ENCODE measurements at places on chromosomes 5 and 9.

GRCh38 chr5:7794311-7794710 lies 56.6 kb downstream of the CFAP90 start:
- no peak for DNase-seq

- no peak for DNase-seq
Observed at GRCh38 chr5:145768863-145769262, 66.3 kb downstream of the PRELID2 start.

DNA sequence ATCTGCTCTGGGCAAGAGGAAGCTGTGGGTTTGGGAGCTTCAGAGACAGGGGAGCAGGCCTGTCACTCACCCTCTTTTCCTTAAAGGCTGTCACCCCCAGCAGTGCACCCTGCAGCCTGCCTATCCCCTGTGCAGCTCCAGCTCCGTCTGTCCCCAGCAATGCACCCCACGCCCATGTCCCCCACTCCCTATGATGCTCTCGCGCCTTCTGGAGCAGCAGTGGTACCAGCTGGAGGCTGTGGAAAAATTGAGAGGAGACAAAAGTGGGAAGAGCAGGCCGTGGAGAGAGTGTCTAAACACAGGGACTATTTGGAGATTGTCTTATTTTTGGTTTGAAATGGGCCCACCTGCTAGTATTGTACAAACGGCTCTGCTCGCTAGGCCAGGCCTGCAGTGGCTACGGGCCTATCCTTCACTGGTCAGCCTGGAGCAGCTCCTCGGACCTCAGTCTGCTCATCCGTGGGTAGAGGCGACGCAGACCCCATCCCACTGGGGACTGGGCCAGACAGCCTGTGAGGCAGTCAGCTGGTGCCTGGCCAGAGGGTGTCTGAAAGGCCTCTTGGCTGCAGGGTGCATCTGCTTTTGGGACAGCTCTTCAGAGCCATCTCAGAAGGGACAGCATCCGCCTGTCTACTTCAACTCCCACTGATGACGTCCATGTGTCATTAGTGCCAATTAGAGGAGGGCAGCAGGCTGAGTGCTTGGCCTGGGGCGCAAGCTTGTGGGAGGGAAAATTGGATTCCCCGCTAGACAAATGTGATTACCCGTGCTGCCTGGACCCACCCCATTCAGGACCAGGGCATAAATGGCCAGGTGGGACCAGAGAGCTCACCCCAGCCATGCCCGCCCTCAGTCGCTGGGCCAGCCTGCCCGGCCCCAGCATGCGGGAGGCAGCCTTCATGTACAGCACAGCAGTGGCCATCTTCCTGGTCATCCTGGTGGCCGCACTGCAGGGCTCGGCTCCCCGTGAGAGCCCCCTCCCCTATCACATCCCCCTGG lies at the start of gene DBH:
DBH (plus strand) TSS at position 831 of the 999 bp plus-strand sequence; CDS start at position 840, 9 bp downstream.
- no peak for DNase-seq

- no peak for DNase-seq
Observed at GRCh38 chr9:114237781-114238180, 82.4 kb downstream of the COL27A1 start.

DNA sequence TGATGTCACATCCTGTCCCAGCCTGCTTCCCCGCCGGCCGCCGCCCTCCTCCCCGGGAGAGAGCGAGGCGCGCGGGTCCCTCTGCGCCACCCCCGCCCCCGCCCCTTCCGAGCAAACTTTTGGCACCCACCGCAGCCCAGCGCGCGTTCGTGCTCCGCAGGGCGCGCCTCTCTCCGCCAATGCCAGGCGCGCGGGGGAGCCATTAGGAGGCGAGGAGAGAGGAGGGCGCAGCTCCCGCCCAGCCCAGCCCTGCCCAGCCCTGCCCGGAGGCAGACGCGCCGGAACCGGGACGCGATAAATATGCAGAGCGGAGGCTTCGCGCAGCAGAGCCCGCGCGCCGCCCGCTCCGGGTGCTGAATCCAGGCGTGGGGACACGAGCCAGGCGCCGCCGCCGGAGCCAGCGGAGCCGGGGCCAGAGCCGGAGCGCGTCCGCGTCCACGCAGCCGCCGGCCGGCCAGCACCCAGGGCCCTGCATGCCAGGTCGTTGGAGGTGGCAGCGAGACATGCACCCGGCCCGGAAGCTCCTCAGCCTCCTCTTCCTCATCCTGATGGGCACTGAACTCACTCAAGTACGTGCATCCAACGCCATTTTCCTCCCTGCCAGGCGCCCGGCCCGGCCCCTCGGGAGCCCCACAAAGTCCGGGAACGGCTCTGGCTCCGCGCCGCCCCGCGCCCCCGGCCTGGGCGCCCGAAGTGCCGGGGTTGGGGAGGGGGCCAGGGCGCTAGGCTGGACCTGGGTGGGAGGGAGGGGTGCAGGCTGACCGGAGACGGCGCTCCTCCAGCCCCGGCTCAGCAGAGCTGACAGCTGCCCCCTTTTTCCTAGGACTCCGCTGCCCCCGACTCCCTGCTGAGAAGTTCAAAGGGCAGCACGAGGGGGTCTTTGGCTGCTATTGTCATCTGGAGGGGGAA lies 12.0 kb upstream of the OLFM1 start:
- DNase-seq = no peak

DNA sequence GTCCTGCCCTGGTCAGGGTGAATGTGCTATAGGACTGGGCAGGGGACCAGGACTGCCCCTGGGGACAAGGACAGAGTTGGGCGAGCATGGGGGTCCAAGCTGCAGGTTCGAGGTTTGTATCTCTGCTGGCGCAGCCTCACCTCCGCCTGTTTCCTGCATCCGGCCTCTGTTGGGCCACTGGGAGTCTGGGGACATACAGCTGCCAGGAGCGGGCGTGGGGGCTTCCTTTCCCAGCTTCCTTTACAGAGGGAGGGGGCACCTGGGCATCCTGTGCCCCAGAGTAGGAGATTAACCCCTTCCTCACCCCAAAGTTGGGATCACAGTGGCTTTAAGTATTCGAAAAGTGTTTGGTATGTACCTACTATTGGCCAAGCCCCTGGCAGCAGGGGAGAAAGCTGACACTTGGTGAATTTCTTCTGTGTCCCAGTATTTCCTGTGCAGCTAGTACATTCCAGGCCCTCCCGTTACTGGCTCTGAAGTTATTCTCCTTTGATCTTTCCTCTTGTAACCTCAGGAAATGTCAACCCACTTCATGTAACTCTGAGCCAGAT lies 19.0 kb downstream of the OLFML2A start:
- no peak for DNase-seq

DNA sequence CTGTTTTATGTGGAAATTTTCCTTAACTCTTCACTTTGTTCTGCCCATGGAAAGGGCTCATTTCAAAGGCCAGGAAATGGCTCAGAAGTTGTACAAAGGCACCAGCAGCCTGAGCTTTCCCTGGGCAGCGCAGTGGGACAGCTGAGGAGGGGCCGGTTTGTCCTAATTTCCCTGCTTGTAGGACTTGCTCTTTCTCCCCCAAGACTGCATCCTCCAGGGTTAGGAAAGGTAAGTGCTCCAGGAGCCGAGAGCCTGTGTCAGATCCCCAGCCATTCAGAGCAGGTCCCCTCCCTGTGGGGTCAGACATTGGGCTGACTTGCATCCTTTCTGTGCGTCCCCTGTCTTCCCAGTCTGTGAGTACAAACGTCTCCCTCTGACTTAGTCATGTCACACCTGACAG lies 43.5 kb downstream of the AGXT2 start:
- DNase-seq = no peak

GRCh38 chr9:91481972-91482371 lies 58.3 kb upstream of the NFIL3 start:
- DNase-seq = no peak

DNA sequence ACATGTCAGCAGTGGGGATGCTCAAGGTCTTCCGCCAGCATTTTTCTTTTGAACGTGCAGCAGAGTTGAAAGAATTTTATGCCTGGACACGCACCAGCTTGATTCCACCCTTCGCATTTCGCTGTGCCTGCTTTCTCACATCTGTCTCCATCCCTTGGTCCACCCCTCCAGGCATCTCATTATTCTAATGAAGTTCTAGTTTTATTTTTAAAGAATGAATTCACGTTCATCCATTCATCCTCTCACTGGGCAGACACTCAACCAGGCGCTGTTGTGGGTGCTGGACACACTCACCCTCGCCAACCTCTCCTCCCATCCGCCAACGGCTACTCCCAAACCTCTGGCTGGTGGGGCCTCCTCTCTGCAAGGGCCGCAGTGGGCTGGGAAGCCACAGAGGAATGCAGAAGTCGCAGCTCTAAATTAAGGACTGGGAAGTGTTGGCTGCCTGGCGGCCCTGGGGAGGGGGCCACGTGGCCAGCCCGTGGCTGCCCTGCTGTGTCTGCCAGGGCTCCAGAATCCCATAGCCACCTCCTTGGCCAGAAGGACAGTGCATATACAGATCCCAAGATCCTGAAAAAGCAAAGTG lies 6.7 kb downstream of the SUSD3 start:
- DNase-seq = no peak

GRCh38 chr9:79012561-79012960 lies 559.2 kb upstream of the TLE4 start:
- no peak for DNase-seq

GRCh38 chr9:102362470-102363132 lies 624.2 kb upstream of the GRIN3A start:
- no peak for DNase-seq

- DNase-seq = no peak
Observed at GRCh38 chr9:95670122-95670521, 153.4 kb upstream of the PTCH1 start.

DNA sequence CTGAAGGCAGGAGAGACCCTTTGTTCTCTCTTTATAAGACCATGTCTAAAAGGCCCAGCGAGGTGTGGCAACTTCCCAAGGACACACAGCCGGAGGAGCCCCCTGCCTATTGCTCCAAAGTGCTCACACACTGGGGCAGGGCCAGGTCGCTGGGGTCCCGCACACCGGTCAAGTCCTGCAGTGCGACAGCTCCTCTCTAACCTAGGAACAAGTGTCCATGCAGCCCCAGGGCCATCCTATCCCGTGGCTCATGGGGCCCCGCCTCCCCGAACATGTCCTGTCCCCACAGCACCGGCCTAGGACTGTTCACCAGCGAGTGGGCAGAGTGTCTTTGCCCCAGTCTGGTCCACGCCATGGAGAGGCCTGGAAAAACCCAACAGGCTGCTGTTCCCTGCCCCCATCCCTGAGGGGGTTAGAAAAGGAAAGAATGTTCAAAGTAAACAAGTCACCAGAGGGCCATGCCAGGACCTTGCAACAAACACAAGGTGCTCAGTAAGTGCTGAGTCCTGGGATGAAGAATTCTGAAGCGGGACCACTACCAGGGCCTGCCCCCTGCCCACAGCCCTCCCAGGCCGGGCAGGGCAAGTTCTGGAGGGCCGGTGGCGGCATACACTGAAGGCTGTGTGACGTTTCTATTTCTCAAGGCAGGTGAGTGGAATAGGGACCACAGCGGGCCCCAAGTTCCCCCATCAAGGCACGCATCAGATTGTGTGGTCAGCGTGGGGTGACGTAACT lies 938 bp downstream of the NINJ1 start:
- no peak for DNase-seq

DNA sequence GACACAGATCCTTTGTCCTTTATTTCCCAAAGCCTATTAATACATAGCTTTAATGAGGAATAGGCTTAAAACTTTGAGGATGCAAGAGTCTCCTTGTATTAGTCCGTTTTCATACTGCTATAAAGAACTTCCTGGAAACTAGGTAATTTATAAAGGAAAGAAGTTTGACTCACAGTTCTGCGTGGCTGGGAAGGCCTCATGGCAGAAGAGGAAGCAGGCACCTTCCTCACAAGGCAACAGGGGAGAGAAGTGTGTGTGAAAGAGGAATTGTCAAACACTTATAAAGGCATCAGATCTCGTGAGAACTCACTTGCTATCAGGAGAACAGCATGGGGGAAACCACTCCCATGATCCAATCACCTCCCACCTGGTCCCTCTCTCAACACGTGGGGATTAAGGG lies 5.4 kb upstream of the CLK4 start:
- DNase-seq = no peak

GRCh38 chr9:4883326-4883873 lies 90.7 kb downstream of the RCL1 start:
- no peak for DNase-seq

- DNase-seq = peak; percentile 86
Observed at GRCh38 chr5:20972419-20972925, 984.5 kb upstream of the CDH18 start.

DNA sequence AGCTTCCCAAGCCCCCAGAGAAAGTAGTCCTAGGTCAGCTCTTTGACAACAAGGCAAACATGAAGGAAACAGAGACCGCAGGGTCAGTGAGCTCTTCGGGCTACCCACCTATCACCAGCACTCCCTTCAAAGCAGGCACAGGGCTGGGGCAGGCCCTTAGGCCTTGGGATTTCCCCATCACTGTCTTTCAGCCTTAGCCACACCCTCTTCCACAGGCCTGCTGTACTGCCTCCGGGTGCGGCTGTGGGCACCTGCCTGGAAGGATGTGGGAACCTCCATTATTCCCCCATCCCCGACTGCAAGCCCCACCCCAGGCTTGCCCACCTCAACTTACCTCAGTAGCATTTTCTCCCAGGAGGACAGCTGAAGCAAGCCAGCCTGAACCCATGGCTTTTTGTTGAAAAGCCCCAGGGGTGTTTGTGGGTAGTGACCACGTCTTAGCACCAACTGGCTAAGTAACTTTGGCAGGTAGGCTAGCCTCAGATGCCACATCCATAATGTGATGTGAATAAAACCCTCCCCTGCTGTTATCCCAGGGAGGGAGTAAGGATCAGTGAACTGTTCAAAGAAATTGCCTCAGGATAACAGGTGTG lies 100.2 kb downstream of the PIK3R1 start:
- DNase-seq = no peak

GRCh38 chr5:42810834-42811590 lies 680 bp downstream of the SELENOP start:
- no peak for DNase-seq

- DNase-seq = no peak
Observed at GRCh38 chr5:146564007-146564762, 48.2 kb upstream of the GPR151 start.

DNA sequence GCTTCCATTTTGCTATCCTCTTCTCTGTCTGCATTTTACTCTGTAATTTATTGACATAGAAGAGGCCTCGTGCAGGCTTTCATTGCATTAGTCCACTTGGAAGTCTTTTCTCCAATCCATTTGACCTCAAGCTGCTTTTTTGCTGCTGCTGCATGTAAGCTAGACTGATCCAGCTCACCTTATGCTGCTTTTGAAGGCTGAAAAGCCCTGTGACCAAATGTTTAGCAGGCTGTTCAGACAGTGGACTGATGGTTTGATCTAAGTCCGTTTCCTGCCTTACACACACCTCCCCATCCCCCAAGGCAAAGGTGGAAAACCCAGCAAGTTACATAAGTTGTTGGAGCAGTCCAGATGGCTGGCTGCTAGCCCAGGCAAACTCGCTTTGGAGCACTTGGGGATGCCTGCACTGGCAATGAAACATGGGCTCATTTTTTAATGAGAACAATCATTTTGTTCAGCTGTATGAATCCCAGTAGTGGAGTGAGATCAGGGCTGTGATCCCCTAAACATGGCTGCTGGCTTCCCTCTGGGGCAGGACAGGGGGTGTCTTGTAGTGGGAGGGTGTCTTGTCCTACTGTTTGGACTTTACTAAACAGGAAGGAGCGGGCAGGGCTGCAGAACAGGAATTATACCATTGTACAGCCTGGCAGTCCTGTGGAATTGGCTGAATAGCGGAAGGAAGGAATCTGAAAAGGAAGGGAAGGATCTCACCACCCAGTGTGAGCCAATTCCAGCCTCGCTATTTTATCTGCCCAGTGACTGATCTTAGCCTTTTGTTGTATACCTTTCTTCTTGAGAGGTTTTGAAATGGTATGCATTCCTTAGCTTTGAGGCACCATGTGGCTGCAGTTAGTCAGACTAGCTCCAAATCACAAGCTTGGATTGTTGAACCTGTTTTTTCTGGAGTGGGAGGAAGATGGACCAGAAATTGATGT lies 212.0 kb downstream of the ARHGAP26 start:
- DNase-seq = peak; percentile 61
